Endodermal cell (in vitro differentiated cells): ENCODE measurements at places on chromosomes 16 and 17.

DNA sequence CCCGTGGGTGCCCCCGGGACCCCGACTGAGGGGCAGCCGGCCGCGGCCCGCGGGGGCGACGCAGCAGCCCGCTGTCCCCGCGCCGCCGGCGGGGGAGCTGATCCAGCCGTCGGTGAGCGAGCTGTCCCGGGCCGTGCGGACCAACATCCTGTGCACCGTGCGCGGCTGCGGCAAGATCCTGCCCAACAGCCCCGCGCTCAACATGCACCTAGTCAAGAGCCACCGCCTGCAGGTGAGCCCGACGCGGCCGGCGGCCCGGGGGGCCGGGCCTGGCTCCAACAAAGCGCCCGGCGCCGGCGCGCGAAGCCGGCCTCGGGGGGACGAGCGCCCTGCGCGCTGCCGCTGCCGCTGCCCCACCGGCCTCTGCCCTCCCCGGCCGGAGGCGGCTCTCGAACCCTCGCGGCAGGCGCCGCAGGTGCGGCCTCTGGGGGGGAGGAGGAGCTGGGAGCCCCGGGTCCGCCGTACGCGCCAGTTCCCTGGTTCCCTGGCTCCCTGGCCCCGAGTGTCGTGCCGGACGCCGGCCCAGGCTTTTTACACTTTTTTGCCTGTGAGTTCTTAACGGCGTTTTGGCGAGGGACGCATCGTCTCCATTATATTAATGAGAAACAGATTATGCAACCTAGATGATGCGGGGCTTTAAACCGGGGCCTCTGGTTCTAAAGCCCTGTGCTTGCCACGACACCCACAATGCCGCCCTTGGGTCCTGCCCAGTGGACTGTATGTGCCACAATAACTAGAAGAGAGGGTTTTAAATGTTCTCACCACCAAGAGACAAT, 521 bp downstream of the ATMIN start:
- DNase-seq = peak; percentile 78

DNA sequence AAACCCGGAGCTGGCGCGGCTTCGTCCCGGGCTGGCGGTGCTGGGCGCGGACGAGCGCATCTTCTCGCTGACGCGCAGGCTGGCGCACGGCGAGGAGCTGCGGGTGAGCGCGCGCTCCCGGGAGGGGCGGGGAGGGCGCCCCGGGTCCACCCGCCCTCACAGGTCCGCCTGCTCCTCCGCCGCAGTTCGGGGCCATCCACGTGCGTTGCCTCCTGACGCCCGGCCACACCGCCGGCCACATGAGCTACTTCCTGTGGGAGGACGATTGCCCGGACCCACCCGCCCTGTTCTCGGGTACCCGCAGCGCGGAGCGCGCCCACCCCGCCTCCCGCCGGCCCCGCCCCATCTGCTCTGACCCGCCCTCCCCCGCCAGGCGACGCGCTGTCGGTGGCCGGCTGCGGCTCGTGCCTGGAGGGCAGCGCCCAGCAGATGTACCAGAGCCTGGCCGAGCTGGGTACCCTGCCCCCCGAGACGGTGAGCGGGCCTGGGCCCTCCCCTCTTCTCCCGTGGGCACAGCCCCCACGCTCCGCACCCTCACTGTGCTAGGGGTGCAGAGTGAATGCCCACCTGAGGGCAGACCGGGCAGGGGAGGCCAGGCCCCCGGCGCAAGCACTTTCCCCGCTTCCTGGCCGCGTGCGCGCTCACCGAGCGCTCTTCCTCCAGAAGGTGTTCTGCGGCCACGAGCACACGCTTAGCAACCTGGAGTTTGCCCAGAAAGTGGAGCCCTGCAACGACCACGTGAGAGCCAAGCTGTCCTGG, 1.4 kb downstream of the HAGHL start:
- peak; percentile 91 for DNase-seq

- DNase-seq = peak; percentile 30
These were observed 178.4 kb downstream of the IRF8 start for GRCh38 chr16:86077243-86077940.

DNA sequence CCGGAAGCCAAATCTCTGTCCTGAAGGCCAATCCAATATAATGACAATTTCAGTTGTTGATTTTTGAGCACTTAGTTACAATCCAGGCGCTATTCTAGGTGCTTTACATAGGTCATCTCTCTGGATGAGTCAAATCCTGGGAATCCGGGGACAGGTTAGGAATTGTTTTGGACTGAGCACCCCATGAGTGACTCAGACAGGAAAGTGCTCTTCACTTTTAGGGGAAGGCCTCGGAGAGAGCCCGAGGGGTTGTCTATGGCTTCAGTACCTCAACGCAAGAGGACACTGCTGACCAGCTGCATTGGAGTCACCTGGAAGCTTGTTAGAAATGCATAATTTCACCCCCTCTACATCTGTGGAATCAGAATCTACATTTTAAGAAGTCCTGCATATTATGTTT, 108.8 kb downstream of the IRX5 start:
- peak; percentile 7 for DNase-seq

DNA sequence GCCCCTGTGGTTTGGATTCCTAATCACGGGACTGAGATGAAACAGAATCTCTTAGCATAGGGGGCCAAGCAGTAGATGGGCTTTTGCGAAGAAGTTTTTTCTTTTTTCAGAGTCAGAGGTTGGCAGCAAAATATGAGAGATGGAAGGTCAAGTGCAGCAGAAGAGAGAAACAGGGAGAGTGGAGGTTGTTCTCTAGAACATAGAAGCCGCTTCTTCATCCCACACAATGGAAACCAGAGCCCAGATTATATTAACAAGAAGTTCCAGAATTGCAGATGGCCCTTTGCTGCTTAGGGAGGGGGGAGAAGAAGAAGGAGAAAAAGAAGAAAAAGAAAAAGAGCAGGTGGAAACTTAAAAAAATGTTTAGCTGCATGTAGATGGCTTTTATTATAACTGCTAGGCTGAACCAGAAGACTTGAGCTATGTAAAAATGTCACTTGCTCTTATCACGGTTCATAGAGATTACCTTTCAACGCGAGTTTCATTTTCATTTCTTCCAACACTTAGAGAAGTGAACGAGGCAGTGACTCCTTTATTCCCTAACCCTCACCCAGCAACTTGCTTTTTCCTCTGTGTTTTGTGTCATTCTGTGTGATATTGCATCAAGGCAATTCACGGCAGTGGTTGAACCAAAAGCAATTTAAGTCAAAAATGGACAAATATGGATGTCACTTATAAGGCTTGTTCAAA, 737.5 kb downstream of the WWOX start:
- DNase-seq = no peak

DNA sequence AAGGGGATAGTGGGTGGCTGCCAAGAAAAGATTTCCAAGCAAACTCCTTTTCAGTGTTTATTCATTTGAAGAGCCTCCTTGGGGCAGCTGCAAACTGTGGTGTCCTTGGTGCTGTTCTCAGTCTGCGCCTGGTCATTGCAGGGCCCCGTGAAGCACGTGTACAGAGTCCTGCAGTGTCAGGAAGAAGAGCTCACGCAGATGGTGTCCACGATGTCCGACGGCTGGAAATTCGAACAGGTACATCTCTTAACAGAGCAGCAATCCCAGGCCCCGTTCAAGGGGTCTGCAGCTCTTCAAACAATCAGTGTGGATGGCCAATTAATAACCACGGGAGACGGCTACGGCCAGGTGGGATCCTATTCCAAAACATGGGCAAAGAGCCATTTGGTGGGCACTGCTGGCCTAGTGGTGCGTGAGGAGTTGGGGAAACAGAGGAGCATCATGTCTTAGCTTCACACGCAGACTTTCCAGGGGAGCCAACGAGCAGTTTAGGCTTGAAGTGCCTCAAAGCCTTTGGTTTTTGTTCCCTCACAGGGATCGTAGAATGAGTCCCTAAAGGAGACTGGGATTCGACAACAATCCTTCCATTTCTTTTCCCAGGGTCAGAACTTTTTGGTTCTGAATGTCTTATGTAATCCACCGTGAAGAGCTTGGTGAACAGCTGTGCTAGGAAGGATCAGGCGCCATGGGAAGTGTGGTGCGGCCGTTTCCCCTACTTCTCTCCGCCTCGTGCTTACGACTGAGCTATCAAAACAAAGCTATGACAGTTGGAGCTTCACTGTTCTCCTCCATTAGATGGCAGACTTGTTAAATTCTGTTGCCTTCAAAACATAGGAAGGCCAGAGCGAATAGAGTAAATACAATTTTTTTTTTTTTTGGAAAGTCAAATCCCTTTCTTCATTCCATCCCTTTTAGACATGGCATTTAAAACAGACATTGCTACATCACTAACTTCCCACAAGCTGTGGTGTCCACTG, 12.6 kb downstream of the KCTD2 start:
- no peak for DNase-seq

DNA sequence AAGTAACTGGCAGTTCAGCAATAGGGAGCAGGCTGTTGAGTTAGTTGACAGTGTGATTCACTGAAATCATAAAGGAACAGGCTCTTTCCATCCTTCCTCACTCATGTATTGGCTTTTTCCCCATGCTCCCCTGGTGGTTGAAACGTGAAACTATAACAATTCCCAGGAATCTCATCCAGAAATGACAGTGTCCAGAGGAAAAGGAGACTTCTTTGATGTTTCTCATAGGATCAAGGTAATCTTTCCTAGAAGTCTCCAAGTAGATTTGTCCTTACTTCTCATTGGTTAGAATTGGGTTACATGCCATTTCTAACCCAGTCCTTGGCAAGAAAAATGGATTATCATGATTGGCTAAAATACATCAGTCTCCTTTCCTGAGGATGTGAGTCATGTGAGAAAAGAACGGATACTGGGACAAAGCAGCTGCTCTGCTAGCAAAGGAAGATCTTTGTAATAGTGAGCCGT, 14.4 kb downstream of the TTC19 start:
- DNase-seq = no peak

DNA sequence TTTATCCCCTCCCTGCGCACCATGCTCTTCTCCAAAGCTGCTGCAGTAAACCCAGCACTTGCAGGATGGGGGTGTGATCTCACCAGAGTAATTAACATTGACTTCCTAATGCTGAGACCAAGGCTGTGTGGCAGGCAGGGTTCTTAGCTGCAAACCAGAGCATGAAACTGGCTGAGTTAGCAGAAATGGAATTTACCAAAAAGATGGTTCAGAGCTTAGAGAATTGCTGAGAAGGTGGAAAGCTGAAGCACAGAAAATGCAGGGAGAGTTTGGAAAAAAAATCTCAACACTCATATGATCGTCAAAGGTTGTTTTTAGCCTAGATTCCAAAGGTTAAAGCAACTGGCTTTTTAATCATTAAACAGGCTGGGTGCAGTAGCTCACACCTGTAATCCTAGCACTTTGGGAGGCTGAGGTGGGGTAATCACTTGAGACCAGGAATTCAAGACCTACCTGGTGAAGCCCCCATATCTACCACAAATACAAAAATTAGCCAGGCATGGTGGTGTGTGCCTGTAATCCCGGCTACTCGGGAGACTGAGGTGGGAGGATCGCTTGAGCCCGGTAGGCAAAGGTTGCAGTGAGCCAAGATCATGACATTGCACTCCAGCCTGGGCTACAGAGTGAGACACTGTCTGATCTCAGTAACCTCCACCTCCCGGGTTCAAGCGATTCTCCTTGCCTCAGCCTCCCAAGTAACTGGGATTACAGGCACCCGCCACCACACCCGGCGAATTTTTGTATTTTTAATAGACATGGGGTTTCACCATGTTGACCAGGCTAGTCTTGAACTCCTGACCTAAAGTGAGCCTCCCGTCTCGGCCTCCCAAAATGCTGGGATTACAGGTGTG, 6.0 kb upstream of the TXNDC11 start:
- no peak for DNase-seq

DNA sequence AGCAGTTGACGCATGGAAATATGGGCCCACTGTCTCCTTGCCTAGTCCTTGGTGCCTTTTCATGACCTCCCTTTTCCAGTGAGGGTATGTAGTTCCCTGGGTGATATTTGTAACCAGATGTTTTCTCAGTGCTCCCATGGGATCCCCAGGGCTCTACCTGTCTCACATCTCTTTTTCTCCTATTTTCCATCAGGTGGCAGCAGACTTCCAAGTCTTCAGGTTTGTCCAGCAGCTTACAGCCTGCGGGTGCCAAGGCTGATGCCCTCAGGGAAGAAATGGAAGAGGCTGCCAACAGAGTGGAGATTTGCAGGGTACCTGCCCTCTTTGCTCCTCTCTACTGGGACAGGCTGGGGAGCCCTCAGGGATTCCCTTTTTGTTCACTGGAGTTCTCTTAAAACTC, 89.1 kb downstream of the ELAC2 start:
- DNase-seq = peak; percentile 65

- DNase-seq = no peak
These were observed 389.5 kb upstream of the ASIC2 start for GRCh38 chr17:33682599-33682998.

GRCh38 chr16:11211977-11212797, 43.8 kb downstream of the SOCS1 start:
- DNase-seq = no peak

GRCh38 chr16:70579648-70580630, 56.3 kb downstream of the SF3B3 start:
- peak; percentile 68 for DNase-seq

DNA sequence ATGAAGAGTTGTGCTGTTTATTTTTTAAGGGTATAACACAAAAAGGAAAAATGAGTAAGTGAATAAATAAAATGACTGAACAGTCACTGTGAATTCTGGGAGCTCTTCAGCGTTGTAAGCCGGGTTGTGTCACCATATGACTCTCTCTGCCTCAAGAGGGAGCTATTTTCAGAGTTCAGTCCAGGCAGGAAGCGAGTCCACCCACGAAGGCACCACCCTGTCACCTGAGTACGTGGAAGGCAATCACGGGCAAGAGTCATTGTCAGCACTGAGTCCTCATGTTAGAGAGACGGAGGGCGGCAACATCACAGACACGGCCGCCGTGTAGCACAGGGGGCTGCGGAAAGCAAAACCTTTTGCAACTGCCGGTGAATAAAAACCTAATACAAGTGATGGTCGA, 227.6 kb downstream of the UTP18 start:
- peak; percentile 84 for DNase-seq

DNA sequence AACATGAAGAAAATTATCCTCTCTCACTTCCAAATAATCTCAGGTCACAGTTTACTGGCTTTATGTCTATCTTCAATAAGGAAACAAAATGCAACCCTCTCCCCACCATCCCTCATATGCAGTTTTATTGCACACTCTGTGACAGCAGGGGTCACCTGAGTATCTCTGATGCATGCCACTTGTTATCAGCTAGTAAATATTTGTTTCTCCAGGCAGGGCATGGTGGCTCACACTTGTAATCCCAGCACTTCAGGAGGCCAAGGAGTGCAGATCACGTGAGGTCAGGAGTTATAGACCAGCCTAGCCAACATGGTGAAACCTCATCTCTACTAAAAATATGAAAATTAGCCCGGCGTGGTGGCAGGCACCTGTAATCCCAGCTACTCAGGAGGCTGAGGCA, 61.1 kb downstream of the ADAMTS18 start:
- peak; percentile 57 for DNase-seq

DNA sequence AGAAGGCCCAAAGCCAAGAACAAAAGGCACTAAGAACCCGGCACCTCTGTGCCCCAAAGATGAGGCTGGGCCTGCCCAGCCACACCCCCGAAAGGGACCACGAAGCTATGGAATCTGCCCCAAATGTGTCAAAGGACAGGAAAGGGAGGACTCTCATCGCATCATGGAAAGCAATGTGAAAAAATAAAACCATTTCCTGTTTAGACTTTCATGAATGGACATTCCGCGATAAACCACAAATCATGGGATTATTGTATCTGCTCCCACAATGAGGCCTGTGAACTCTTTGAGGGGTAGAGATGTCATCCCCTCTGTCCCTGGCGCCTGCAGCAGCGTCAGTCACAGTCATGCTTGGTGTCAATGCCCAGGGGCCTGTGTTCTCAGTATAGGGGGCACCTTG, 135.0 kb downstream of the COPRS start:
- no peak for DNase-seq
